NCI-H1105 treated with DMSO at 0.1 percent for 48 hours (cell line): ENCODE measurements at places on chromosomes 13 and 19.

DNA sequence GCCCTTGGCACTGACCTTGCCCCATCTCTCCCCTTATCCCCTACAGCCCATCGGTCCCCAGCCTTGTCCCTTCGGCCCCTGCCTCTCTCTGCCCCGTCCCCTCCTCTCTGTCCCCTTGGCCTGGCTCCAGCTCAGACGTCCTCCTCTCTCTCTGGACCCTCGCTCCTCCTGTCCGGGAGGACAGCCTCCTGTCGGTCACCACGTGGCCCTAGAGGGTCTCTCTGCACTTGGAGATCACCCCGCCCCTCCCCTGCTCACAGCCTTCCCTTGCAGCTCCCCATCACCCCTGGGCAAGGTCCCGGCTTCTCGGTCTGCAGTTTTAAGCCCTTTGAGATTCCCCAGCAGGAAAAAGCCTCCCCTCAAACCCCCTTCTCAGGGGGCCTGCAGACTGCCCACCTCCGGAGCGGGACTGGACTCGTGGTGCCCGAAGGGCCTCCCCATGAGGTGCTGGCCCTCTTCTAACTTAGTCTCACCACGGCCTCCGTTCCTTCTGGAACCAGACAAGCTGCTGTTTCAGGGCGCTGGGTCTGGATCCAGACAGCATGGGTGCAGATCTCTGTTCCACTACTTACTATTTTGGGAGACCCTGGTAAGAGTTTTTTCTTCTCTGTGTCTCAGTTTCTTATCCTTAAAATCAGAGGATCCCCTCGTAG, 3.3 kb upstream of the KLK15 start:
- no peak for DNase-seq

- no peak for DNase-seq
Measured at GRCh38 chr13:37460166-37460565, 138.4 kb downstream of the POSTN start.

GRCh38 chr13:34620862-34621261, 321.2 kb upstream of the NBEA start:
- DNase-seq: peak; percentile 47

GRCh38 chr19:5018224-5019015, 49.5 kb downstream of the KDM4B start:
- no peak for DNase-seq

DNA sequence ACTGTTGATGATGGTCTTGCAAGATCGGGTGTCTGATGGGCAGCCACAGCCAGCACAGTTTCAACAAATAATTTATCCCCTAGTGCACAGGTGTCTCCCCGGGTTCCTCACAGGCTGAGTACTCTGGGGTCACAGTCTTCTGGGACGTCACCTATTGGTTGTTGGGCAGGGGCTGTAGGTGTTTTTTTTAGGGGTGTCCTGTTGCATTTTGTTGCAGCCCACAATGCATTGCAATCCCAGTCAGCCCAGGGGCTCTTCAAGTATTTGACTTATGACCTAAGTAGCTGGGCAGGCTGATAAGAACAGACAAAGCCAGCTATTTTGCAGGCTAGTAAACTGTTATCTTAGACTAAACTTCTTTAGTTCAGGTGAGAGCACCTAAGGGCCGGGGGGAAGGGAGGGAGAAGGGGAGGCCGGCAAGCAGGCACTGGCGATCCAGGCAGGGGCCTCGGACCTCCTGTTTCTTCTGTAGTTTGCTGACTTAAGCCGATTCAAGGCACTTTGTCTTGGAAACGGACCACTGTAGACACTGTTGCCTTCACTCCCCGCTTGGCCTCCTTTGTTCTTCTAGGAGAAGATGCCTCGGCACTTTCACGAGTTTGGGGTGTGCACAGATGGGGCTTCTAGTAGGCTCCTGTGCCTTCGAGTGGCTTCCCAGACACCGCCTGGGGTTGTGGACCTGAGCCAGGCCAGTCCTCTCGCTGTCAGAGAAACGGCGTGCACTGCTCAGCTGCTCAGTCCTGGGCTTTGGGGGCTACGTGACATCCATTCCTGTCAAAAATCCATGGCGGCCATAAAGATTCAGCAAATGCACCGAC, 33.9 kb upstream of the GRTP1 start:
- DNase-seq: no peak

DNA sequence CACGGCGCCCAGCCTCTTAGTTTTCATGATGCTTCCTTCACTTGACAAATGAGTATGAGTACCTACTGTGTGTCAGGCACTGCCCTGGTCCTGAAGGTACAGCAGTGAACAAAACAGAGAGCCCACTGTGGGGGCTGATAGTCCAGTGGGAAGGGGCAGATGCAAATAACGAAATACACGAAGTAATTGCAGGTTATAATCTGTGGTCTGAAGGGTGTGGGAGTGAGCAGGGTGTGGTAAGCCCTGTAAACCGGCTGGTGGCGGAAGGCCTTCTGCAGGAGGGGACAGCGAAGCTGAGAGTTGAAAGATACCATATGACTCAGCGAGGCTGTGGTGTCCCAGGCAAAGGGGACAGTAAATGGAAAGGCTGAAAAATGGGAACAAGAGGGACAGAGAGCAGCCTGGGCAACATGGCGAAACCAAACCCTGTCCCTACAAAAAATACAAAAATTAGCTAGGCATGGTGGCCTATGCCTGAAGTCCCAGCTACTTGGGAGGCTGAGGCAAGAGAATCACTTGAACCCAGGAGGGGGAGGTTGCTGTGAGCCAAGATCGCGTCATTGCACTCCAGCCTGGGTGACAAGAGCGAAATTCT, 60.5 kb downstream of the MAP4K1 start:
- DNase-seq: no peak

DNA sequence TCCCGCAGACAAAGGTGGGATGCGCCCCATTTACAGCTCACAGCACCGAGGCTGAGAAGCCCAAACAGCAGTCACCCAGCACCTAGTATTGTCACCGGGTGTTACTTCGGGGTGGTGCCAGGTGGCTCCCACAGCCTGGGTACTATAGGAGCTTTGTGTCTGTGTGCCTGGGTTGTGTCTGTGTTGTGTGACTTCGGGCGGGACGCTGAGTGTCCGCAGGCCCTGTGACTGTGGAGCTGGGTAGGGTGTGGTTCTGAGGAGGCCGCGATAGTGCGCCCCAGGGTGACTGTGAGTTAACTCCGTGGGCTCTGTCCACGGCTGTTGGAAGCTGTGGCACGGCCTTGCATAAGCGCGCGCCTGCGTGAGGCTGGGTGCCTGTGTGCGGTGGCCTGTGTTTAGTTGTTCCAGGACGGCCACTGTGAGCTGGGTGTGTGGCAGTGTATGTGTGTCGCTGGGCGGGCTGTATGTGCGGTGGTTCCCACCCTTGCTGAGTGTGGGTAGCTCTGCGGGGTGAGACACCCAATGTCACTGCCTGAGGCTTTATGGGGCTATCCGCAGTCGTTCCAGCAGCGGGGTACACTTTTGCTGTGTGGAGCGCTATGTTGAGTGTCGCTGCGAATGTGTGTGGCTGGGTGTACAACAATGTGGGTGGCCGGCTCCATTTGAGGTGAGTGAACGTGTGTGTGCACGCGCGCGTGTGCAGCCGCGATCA, 559 bp upstream of the SSBP4 start:
- DNase-seq: no peak

DNA sequence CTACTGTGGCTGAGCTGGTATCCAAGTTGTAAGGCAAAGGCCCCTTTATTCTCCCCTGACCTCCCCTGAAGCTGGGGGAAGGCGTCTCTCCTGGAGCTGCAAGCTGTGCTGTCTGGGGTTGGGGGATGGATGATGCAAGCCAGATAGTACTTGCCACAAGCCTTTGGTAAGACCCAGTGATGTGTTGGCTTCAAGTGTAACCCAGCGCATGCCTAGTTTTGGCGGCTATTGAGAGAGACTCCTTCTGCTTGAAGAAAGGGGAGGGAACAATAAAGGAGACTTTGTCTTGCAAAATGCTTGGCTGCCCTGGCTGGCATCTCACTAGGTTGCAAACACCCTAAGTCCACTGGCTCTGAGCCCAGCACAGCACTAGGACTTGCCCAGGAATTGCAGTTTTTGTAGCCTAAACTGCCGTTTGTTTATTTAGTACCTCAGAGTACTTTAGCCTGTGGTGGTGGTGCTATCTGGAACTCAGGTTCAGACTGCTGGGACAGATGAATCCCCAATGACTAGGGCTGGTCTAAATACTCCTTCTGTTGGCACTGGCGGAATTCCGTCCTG, 108.2 kb downstream of the TNFSF13B start:
- DNase-seq: no peak

DNA sequence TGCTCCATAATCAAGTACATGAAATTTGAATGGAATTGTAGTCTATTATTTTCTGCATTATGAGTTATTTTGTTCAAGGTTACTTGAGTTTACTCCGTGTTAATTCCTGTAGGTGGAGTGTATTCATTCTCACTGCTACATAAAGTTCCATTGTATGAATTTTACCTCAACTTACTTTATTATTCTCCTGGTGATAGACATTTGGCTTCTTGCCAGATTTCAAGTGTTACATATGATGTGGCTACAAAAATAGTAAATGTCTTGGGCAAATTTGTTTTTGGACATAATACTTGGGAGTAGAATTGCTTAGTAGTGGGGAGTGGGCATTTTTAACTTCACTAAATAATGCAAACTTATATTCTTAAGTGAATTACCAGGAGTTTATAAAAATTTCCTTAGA, 328.9 kb downstream of the SHISA2 start:
- DNase-seq: no peak

- DNase-seq: peak; percentile 77
Measured at GRCh38 chr19:12965017-12965811, 4.2 kb upstream of the DAND5 start.

- DNase-seq: no peak
Measured at GRCh38 chr13:111479412-111479811, 159.0 kb downstream of the TEX29 start.

DNA sequence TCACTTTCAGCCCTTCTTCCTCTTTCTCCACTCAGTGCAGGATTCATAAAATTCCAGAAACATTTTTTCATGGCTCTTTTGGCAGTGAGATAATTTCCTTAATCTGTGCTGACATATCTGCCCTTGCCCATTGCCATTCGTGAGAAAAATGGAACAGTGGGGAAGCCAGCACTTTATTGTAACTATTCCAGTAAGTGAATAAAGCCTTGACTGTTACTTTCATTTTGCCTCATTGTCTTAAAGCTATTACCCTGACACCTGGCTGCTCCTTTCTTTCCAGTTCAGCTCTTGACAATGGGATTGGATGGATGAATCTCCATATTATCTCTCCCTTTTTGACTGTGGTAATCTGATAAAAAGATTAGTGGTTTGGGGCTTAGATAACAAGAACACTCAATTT, 1068.1 kb upstream of the PCDH20 start:
- no peak for DNase-seq

DNA sequence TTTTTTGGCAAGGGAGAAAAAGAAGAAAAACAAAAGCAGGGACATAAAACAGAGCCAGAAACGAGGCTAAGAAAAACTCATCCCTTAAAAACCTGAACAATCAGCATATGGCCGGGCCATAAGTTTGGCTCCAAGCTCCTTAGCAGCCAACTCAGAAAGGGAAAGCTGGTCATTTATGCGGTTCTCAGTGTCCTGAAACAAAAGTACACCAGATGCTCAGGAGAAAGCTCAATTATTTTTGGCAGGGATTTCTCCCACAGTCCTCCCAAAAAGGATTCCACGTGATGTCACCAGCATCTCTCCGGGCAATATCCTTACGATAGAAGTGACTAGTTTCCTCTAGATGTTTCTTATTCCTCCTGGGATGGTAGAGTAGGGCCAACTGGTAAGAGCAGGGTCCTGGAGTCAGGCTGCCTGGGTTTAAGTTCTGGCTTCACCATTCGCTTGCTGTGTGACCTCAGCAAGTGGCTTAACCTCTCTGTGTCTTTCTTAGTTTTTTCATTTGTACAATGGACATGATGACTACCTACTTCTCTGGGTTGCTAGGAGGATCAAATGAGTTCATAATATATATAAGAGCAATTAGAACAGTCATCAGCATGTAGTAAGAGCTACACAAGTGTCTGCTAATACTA, 34.0 kb downstream of the PIN1 start:
- DNase-seq: no peak

GRCh38 chr13:51130348-51130747, 19.3 kb upstream of the C13orf42 start:
- no peak for DNase-seq

GRCh38 chr13:28637714-28638355, 21.1 kb upstream of the POMP start:
- no peak for DNase-seq

GRCh38 chr13:73278186-73278585, 219.4 kb downstream of the KLF5 start:
- DNase-seq: no peak

DNA sequence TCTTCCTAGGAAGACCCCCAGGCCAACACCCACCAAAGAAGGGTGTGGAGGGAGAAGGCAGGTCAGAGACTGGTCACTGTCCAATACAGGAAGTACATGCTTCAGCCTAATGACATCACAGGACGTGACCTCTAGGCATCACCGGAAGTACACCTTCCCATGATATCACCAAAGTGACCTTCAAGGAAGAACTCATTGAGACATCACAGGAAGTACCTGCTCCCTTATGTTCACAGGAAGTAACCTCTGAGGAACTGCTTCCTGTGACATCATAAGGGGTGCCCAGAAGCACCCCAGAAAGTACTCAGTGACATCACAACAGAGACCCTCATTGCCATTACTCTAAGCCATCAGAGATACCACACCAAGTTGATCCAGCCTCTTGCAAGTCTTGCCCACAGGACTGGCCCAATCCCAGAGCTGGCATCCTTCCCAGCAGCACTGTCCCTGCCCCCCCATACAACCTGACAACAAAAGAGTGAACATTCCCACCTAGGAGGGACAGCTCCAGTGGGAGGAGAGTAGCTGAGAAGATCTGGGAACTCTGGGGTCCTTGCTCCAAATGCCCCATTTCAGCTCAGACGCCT, 24.2 kb upstream of the NANOS2 start:
- DNase-seq: no peak

- no peak for DNase-seq
Measured at GRCh38 chr19:6086068-6086788, 24.1 kb downstream of the RFX2 start.
